ENCODE measurements at places on chromosomes 1 and 21.

GRCh38 chr1:53556657-53557227, 97.5 kb downstream of the DMRTB1 start:
- no peak for DNase-seq

DNA sequence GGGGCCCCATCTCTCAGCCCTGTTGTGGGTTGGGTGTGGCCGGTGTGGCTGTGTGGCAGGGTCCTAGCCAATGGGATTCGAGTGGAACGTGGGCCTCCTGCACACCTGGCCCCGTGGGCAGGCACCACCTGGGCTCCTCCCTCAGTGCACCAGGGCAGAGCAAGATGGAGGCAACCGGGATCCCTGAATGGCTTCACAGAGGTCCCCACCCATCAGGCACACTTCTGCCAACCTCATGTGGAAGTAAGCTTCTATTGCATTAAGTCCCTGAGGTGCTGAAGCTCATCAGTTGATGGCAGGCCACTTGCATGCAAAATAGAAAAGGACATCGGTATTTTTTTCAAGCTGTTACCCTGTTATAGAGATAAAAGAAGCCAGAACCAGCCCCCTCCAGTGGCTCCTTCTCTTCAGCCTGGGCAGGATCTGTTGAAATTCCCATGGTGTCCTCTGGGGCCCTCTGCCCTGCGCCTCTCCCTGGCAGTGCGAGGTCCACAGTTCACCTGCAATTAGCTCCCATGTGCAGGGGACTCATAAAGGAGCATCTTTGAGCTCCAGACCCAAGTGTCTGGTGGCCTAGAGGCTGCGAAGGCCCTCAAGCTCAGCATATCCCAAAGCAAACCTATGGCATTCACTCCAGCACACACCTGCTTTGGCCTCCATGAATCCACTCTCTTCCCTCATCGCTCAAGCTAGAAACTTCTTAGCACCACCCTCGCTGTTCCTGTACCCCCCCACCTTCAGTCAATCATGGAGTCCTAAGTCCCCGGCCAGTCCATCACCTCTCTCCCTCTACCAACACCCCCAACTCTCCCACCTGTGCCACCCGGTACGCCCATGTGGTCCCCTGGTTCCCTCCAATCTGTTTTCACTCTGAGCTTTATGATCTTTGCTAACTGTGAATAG, 2.1 kb upstream of the SLC45A1 start:
- DNase-seq, result no peak

GRCh38 chr1:165075725-165076370, 280.7 kb downstream of the LMX1A start:
- DNase-seq, result no peak

GRCh38 chr1:244049162-244050013, 1.7 kb upstream of the ZBTB18 start:
- DNase-seq, result no peak

GRCh38 chr1:19613171-19613703, 30.9 kb upstream of the NBL1 start:
- DNase-seq, result no peak

- DNase-seq, result no peak
These were observed 1086.9 kb upstream of the TMPRSS15 start for GRCh38 chr21:19490481-19490880.

DNA sequence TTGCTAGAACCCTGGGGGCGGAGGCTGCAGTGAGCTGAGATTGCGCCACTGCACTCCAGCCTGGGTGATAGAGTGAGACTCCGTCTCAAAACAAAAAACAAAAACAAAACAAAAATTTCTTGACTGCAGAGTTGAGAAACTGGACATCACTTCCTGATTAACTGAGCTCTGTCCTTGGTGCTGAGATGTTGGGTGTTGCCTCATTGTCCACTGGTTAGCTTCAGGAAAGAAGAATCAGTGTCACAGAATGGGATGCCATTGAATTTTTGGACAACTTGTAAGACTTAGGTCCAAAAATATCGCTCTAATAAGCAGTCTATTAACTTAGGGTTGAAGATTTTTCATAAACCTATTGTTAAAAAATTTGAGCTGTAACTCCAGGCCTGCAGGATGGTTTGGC, 23.8 kb upstream of the KCNA10 start:
- no peak for DNase-seq

DNA sequence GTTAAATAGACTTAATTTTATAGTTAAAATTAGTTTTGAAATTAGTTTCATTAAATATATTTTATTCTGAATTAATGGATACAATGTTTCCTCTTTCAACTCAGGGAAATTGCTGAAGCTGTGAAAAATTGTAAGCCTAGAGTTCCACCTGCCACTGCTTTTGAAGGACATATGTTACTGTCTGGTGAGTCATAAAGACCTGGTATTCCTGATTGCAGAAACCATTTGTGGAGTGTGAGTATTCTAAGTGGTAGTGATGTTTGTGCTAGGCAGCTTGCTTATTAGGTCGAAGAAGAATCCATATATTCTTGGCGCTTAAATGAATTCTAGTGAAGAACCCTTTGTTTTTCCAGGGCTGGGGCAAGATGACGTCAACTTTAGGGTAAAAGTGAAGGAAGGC, 34.0 kb downstream of the MTR start:
- DNase-seq, result no peak

- DNase-seq, result no peak
These were observed 1420.4 kb upstream of the PRMT6 start for GRCh38 chr1:105636052-105636451.

DNA sequence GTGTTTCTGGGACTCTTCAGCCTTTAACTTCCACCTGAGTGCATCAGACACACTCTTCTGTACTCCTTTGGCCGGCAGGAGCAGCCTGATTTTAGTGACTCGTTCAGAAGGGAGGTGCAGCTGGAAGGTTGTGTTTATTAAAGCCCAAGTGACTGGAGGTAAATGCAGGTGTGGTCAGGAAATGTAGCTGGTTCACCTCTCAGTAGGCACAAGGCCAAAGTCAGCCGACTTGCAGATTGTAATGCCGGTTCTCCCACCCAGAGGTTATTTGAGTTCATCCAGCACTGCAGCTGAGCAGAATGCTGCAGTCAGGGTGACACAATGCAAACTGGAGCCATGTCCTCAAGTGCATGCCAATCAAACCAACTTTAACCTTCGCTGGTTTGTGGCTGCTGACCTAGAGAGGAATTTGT, 91.5 kb downstream of the SPATA46 start:
- DNase-seq, result no peak
